Progenitor cell of endocrine pancreas (in vitro differentiated cells): ENCODE measurements at places on chromosomes 7 and 10. TPM values are rescaled to one million over a fixed set of nuclear protein-coding genes. Genes with fewer than 3 reads are reported as not detected.
A peak's percentile ranks its signal among the peaks of the same experiment; 100 is the strongest.

DNA sequence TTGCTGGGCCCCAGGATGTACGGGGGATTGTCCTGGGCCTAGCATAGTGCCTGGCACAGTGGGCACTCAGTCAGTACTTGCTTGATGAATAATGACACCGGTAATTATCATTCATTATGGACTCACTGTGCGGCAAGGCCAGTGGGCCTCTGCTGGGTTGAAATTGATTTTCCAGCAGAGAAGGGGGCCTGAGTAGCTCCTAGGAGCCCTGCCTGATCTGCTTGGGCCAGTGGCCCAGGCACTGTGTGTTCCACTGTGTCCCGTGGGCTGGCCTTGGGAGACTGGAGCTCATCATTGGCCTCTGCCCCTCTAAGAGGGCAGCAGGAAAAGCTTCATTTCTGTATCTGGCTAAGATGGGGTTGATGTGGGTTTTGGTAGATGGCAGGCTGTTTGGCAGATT lies 1.4 kb downstream of the CHST3 start:
- no peaks in the 10 kb centered on the region for H3K27me3 ChIP-seq
- peak overlapping the region; percentile 39 for H3K27ac ChIP-seq
- H3K4me1 ChIP-seq = peaks cover 44% of the 10 kb centered on the region
- peak overlapping the region; percentile 90 for H3K4me3 ChIP-seq
- DNase-seq = no peak

DNA sequence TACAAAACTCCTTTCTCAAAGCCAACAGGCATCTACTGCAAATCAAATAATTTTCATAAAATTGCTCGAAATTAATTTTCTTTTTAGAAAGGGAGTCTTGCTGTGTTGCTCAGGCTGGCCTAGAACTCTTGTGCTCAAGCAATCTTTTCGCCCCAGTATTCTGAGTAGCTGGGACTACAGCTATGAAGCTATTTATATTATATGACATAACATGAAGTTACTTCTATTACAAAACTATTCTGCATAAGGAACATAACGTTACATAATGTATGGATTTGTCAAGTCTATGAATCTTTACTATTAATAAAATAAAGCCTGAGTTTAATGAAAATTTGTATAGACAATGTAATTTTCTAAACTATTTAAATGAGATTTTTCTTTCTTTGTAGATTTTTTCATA lies 415.0 kb downstream of the PARD3 start:
- H3K4me3 ChIP-seq = no peak overlapping the region
- DNase-seq = no peak
- H3K4me1 ChIP-seq = peaks cover 21% of the 10 kb centered on the region
- H3K36me3 ChIP-seq = peaks cover 10% of the 10 kb centered on the region
- no peaks in the 10 kb centered on the region for H3K27me3 ChIP-seq
- no peak overlapping the region for H3K27ac ChIP-seq

DNA sequence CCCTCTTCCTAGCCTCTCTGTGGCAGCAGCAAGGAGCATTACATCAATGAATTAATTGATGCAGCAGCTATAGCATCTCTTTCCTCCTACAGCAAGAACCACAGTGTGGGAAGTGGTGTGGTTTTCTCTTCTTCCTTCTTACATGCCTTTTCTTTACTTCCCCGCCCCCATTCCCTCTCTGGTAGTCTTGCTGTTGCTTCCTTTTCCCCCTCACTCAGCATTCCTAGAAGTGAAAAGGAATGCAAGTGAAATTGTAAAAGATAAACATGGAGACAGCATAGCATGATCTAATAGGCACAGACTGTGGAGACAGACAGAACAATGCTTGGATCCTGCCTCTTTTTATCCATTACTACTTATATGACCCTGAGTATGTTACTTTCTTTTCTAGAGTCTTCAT lies 370.5 kb upstream of the BMPER start:
- peaks cover 2% of the 10 kb centered on the region for H3K4me1 ChIP-seq
- H3K36me3 ChIP-seq = peaks cover 12% of the 10 kb centered on the region
- no peaks in the 10 kb centered on the region for H3K27me3 ChIP-seq
- no peak for DNase-seq
- H3K4me3 ChIP-seq = no peak overlapping the region

GRCh38 chr10:71713135-71714030 lies 6.2 kb downstream of the C10orf105 start:
- no peaks in the 10 kb centered on the region for H3K36me3 ChIP-seq
- no peak for DNase-seq
- H3K27me3 ChIP-seq = peaks cover 18% of the 10 kb centered on the region
- no peak overlapping the region for H3K4me3 ChIP-seq
- H3K27ac ChIP-seq = no peak overlapping the region

DNA sequence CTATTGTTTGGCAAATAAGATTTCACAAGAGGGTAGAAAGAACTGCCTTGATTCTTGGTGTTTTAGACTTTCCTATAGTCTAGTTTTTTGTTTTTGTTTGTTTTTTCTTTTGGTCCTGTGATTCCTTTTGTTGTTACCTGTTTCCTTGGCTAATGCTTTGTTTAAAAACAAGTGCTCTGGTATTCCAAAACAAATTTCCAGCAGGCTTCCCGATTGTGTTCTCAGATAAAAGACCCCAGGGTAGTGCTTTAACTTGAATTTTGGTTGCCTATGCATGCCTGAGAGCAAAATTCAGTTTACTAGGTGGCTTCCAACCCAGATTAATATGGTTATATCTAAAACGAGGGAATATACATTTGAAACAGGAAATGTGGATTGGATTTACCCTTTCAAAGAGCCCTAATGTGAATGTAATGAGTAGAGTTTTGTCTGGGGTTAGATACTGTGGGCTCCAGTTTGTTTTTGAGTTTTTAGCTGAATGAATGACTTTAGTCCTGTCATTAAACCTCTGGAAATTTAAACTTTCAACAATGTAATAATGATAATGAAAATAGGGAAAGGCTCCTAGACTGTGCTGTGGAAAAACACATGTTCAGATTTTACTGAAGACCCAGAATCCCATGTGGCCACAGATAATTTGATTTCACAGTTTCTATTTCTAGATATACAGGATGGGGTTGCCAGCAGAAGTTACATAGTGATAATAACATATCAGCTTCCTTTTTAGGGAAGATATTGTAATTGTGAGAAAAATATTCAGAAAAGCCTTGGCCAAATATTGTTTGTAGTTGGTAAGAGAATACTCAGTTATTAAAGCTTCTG lies 23.9 kb downstream of the AUTS2 start:
- no peaks in the 10 kb centered on the region for H3K27me3 ChIP-seq
- DNase-seq = no peak
- no peak overlapping the region for H3K27ac ChIP-seq

Gene OR6V1
- not detected in 2 replicates for total RNA-seq

Gene VWA2
- 12.1 and 12.4 TPM in 2 replicates for total RNA-seq

- H3K27me3 ChIP-seq = peaks cover 7% of the 10 kb centered on the region
- H3K4me1 ChIP-seq = peaks cover 14% of the 10 kb centered on the region
- no peak overlapping the region for H3K4me3 ChIP-seq
- H3K27ac ChIP-seq = no peak overlapping the region
- no peak for DNase-seq
These were observed 138.0 kb downstream of the FRMD4A start for GRCh38 chr10:14192746-14193145.

Gene DOCK1
- total RNA-seq = 77.8 and 81.2 TPM in 2 replicates

- no peak for DNase-seq
- H3K27ac ChIP-seq = no peak overlapping the region
- peaks cover 12% of the 10 kb centered on the region for H3K36me3 ChIP-seq
These were observed 31.1 kb downstream of the LMTK2 start for GRCh38 chr7:98137826-98138151.

- peak; percentile 14 for DNase-seq
- no peak overlapping the region for H3K27ac ChIP-seq
- no peaks in the 10 kb centered on the region for H3K36me3 ChIP-seq
- no peaks in the 10 kb centered on the region for H3K27me3 ChIP-seq
These were observed 182.9 kb downstream of the BMPER start for GRCh38 chr7:34087892-34088891.

DNA sequence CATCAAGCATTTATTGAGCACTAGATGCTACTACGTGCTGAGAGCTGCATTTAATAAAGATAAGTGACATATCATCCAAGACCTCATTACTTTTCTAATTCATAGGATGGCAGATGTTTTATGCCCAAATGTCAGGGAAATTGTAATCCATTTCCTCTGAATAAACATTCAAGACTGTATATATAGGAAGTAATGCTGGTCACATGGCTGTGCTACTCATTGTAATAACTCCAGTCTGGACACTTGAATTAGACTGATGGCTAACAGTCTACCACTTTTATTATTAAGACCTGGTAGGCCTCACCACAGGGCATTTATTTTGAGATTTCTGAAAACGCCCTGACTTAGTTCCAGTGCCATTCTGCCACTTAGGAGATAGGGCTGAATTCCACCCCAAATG lies 36.6 kb downstream of the PIK3AP1 start:
- no peak overlapping the region for H3K27ac ChIP-seq
- H3K36me3 ChIP-seq = peaks cover 14% of the 10 kb centered on the region
- H3K4me1 ChIP-seq = peaks cover 10% of the 10 kb centered on the region
- H3K27me3 ChIP-seq = no peaks in the 10 kb centered on the region

Gene NOS3
- 0.74 and 1.1 TPM in 2 replicates for total RNA-seq

Gene BLNK
- 1.6 and 1.8 TPM in 2 replicates for total RNA-seq

GRCh38 chr7:26709210-26709990 lies 155.0 kb downstream of the SKAP2 start:
- no peaks in the 10 kb centered on the region for H3K27me3 ChIP-seq
- no peak overlapping the region for H3K4me3 ChIP-seq
- no peak overlapping the region for H3K27ac ChIP-seq
- DNase-seq = no peak
- H3K36me3 ChIP-seq = no peaks in the 10 kb centered on the region

DNA sequence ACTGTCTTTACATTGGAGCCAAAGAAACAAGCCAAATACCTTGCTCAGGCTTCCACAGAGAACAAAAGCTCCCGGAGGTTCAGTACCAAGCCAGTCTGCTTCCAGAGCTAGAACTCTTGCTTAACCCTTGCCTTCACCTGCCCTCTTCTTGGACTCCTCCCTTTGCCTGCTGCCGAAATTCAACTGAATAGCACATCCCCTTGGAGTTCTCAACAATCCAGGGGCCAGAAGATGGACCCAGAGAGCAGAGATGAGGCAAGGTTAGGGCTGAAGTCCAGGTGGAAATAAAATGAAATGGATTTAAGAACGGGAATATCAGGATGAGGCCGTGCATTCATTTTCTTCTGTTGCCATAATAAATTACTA lies 876 bp upstream of the PIK3AP1 start:
- no peak for DNase-seq
- H3K4me3 ChIP-seq = peak overlapping the region; percentile 75
- peaks cover 7% of the 10 kb centered on the region for H3K27me3 ChIP-seq
- peaks cover 26% of the 10 kb centered on the region for H3K4me1 ChIP-seq
- H3K27ac ChIP-seq = no peak overlapping the region

GRCh38 chr10:29409241-29410054 lies 120.6 kb downstream of the LYZL1 start:
- no peak overlapping the region for H3K4me3 ChIP-seq
- no peak for DNase-seq
- H3K4me1 ChIP-seq = no peaks in the 10 kb centered on the region
- H3K27me3 ChIP-seq = no peaks in the 10 kb centered on the region

GRCh38 chr10:5105626-5106025 lies 11.4 kb downstream of the AKR1C3 start:
- H3K27me3 ChIP-seq = no peaks in the 10 kb centered on the region
- no peak for DNase-seq
- H3K36me3 ChIP-seq = no peaks in the 10 kb centered on the region
- H3K4me1 ChIP-seq = no peaks in the 10 kb centered on the region

Gene STEAP4
- not detected in 2 replicates for total RNA-seq

DNA sequence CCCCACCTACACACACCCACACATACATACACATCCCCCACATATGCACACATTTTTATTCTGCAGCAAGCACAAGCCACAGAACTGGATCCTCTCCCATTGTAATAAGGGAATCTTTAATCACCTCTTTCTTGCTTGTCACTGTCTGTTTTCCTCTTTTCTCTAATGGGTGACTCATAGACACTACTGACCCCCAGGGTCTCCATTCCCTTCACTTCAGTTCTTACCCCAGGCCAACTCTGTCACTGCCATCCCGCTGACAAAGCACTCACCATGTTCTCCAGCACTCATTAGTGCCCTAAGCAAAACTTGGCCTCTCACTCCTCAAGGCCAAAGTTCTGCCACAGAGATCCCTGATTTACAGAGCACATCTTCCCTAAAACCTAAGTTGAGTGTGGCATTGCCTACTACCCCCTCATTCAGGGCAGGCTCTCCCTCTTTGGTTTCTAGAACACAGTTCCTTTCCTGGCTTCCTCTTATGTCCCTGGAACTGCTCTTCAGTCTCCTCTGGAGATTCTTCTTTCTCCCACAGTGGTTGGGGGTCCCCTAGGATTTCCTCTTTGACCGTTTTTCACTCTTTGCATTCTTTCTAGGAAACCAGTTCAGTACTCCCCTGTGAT lies 39.6 kb upstream of the INHBA start:
- H3K27me3 ChIP-seq = no peaks in the 10 kb centered on the region
- H3K4me1 ChIP-seq = no peaks in the 10 kb centered on the region
- DNase-seq = no peak
- H3K36me3 ChIP-seq = no peaks in the 10 kb centered on the region
- H3K4me3 ChIP-seq = no peak overlapping the region

Gene STRIP2
- total RNA-seq = 6.5 and 6.8 TPM in 2 replicates

- no peak overlapping the region for H3K4me3 ChIP-seq
- H3K27me3 ChIP-seq = peaks cover 5% of the 10 kb centered on the region
- no peak for DNase-seq
- peaks cover 2% of the 10 kb centered on the region for H3K4me1 ChIP-seq
- H3K36me3 ChIP-seq = no peaks in the 10 kb centered on the region
These were observed 160.4 kb upstream of the NPVF start for GRCh38 chr7:25388681-25389080.

DNA sequence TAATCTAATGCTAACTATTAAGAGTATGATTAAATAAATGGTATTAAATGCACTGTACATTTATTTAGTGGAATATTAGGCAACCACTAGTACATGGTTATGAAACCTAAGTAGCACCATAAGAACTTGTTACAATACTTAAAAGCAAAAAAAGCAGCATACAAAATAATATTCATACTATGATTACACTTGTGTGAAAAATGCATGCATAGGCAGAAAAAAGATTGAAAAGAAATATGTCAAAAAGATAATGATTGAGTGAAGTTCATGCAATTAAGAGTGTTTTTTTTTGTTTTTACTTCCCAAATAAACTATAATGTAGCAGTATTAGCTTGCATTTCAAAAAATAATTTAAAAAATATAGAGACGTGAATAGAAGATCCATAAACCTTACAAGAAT lies 20.0 kb upstream of the SRI start:
- peaks cover 5% of the 10 kb centered on the region for H3K4me1 ChIP-seq
- H3K36me3 ChIP-seq = no peaks in the 10 kb centered on the region
- no peak for DNase-seq
- no peak overlapping the region for H3K4me3 ChIP-seq
- no peaks in the 10 kb centered on the region for H3K27me3 ChIP-seq

- H3K36me3 ChIP-seq = no peaks in the 10 kb centered on the region
- peaks cover 6% of the 10 kb centered on the region for H3K27me3 ChIP-seq
- peak overlapping the region; percentile 17 for H3K27ac ChIP-seq
- no peak for DNase-seq
- H3K4me1 ChIP-seq = peaks cover 7% of the 10 kb centered on the region
These were observed 237.2 kb downstream of the TCF7L2 start for GRCh38 chr10:113187063-113187777.

Gene ARHGAP12
- 41.8 and 43.5 TPM in 2 replicates for total RNA-seq

Gene GIMAP5
- not detected in 2 replicates for total RNA-seq

GRCh38 chr7:38312821-38313220 lies 39.4 kb upstream of the TARP start:
- H3K36me3 ChIP-seq = no peaks in the 10 kb centered on the region
- DNase-seq = no peak
- H3K27me3 ChIP-seq = no peaks in the 10 kb centered on the region
- no peak overlapping the region for H3K27ac ChIP-seq
- no peak overlapping the region for H3K4me3 ChIP-seq
- no peaks in the 10 kb centered on the region for H3K4me1 ChIP-seq

Gene BCL7B
- total RNA-seq = 37.8 and 46.1 TPM in 2 replicates
